ENCODE measurements at places on chromosomes 3 and 15. TPM values are rescaled to one million over a fixed set of nuclear protein-coding genes. Genes with fewer than 3 reads are reported as not detected.

- peaks cover 12% of the 10 kb centered on the region for H3K4me1 ChIP-seq
- no peak for DNase-seq
Observed at GRCh38 chr3:128629936-128630335, 20.7 kb downstream of the RPN1 start.

GRCh38 chr15:58762731-58763130 is 8.4 kb upstream of the MINDY2 start:
- peaks cover 5% of the 10 kb centered on the region for H3K4me1 ChIP-seq
- peaks cover 3% of the 10 kb centered on the region for H3K36me3 ChIP-seq
- no peak for DNase-seq
- no peak overlapping the region for H3K27ac ChIP-seq
- H3K4me3 ChIP-seq: no peak overlapping the region

DNA sequence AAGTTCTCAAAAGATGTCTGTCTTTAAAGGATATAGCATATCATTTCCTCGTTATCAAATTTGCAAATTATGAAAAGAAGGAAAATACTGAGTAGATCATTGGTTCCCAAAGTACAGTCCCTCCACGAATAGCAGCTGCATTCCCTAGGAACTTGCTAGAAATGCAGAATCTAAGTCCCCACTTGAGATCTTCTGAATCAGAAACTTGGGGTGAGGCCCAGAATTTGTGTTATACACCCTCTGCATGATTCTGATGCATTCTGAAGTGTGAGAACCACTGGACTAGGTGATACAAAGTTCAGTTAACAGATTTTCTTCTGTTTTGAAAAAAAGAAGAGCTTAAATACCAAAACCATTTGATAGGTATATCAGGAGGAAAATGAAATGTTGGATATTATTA is 77.1 kb downstream of the SLC25A26 start:
- peaks cover 15% of the 10 kb centered on the region for H3K36me3 ChIP-seq
- no peak overlapping the region for H3K27ac ChIP-seq
- DNase-seq: no peak
- H3K27me3 ChIP-seq: no peaks in the 10 kb centered on the region

GRCh38 chr15:29740692-29741311 is 81.5 kb downstream of the TJP1 start:
- H3K27ac ChIP-seq: no peak overlapping the region
- DNase-seq: no peak
- peaks cover 10% of the 10 kb centered on the region for H3K4me1 ChIP-seq
- H3K27me3 ChIP-seq: peaks cover 6% of the 10 kb centered on the region

GPR62 gene
- not detected for total RNA-seq

DNA sequence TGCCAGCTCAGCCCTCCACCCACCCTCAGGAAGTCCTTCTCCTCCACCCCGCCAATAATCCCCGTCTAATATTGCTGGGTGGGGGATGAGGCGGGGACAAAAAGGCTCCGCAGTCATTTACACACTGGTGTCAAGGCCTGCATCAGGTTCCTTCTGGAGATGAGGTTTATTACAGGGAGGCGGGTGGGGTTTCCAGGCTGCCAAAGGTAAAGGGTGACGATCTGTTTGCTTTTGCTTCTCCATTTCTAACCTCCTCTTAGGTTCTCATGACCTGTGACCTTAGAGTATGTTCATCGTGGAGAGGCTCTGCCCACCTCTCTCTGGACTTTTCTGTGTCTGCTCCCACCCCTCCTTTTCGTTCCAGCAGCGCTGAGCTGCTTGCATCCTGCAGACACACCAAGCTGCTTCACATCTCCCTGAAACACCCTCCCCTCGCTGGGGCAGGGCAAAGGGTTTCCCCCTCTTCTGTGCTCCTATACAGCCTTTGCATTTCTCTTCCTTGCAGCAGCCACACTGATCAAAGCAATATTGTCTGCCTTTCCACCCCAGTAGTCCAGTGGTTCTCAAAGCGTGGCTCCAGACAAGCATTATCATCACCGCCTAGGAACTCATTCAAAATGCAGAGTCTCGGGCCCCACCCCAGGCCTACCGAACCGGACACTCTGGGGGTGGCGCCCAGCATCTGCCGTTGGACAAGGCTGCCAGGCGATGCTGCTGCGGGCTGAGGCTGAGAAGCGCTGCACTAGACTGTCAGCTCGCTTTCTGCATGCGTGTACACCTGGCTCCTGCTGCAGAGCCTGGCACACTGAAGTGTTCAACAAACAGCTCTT is 26.6 kb downstream of the CA12 start:
- no peak overlapping the region for H3K4me3 ChIP-seq
- no peaks in the 10 kb centered on the region for H3K4me1 ChIP-seq
- DNase-seq: no peak
- no peak overlapping the region for H3K27ac ChIP-seq

- no peaks in the 10 kb centered on the region for H3K4me1 ChIP-seq
- H3K4me3 ChIP-seq: no peak overlapping the region
- no peak overlapping the region for H3K27ac ChIP-seq
- no peak for DNase-seq
Observed at GRCh38 chr15:65212097-65212496, 824 bp upstream of the CILP start.

TMOD3 gene
- total RNA-seq: 60.2 TPM

GOLGA6L10 gene
- 0.32 TPM for total RNA-seq

- H3K36me3 ChIP-seq: peaks cover 30% of the 10 kb centered on the region
- no peaks in the 10 kb centered on the region for H3K27me3 ChIP-seq
Observed at GRCh38 chr3:197234947-197235914, 63.2 kb downstream of the DLG1 start.

- H3K36me3 ChIP-seq: peaks cover 14% of the 10 kb centered on the region
- H3K27me3 ChIP-seq: no peaks in the 10 kb centered on the region
- peaks cover 32% of the 10 kb centered on the region for H3K4me1 ChIP-seq
- no peak overlapping the region for H3K4me3 ChIP-seq
Observed at GRCh38 chr3:153169793-153170383, 7.9 kb downstream of the RAP2B start.

MOBP gene
- total RNA-seq: not detected
